ENCODE measurements at places on chromosomes 7 and 10. TPM values are rescaled to one million over a fixed set of nuclear protein-coding genes. Genes with fewer than 3 reads are reported as not detected.
A peak's percentile ranks its signal among the peaks of the same experiment; 100 is the strongest.

Gene PLAC9
- 0.27 TPM for total RNA-seq

GRCh38 chr10:1043532-1043995 is 5.4 kb downstream of the IDI1 start:
- no peak for DNase-seq

GRCh38 chr10:78375854-78376785 is 342.5 kb downstream of the RPS24 start:
- DNase-seq, result no peak

- no peak for DNase-seq
These were observed 405.5 kb upstream of the SHH start for GRCh38 chr7:156217803-156218202.

- peak; percentile 18 for DNase-seq
These were observed 545.9 kb downstream of the SUGCT start for GRCh38 chr7:40680657-40681056.

Gene LIPF
- not detected for total RNA-seq

GRCh38 chr10:70432101-70432500 is 9.4 kb downstream of the NODAL start:
- no peak for DNase-seq
